ENCODE measurements at places on chromosomes 13 and 19.

DNA sequence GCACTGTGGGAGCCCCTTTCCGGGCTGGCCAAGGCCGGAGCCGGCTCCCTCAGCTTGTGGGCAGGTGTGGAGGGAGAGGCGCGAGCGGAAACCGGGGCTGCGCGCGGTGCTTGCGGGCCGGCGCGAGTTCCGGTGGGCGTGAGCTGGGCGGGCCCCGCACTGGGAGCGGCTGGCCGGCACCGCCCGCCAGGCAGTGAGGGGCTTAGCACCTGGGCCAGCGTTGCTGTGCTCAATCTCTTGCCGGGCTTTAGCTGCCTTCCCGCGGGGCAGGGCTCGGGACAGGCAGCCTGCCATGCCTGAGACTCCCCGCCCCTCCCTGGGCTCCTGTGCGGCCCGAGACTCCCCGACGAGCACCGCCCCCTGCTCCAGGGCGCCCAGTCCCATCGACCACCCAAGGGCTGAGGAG, 405.2 kb upstream of the PRR20A start:
- no peak for DNase-seq

DNA sequence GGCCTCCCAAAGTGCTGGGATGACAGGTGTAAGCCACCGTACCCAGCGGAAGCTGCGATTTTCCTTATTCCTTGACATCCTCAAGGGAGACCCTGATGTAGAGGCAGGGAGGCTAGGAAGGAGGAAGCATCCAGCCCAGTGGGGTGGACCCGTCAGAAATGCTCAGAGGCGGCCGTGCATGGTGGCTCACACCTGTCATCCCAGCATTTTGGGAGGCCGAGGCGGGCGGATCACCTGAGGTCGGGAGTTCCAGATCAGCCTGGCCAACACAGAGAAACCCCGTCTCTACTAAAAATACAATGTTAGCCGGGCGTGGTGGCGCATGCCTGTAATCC, 11.6 kb downstream of the GZMM start:
- DNase-seq, result no peak

GRCh38 chr13:38045278-38046048, 175.9 kb upstream of the TRPC4 start:
- no peak for DNase-seq

DNA sequence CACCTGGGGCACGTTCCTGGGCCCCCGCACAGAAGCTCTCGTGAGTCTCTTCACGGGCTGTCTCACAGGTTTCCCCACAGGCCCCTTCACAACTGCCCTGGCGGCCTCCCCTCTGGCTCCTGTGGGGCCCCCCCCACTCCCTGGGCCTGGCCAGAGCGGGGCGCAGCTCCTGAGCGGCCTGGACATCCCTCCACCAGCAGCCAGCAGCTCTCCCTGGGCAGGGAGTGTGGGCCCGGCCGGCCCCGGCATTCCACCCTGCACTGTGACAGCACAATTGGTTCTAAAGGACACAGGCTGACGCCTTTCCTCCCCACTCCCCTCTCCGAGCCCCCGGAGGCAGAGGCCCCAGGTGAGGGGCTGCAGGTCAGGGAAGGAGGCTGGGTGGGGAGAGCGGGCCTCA, 9.5 kb upstream of the TIMM13 start:
- no peak for DNase-seq

DNA sequence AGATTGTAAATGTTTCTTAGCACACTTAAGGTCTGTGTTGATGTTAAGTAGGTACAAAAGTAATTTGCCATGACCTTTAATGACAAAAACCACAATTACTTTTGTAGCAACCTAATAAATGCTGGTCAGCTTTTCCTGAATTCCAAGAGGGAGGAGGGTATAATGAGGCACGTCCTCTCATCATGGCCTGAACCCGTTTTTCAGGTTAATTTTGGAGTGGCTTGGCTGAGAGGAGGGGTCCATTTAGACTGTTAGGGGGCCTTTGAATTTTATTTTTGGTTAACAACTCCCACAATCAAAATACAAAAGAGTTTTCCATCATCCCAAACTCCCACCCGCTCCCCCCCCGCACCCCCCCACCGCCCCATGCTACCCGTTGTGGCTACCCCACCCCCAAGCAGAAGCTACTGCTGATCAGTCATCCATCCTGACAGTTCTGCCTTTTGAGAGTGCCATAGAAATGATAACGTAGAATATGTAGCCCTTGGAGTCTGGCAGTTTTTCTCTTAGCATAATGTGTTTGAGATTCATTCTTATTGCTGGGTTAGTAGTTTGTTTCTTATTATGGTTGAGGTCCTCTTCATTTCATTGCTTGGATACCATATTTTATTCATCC, 14.4 kb upstream of the PLEKHF1 start:
- DNase-seq, result no peak

DNA sequence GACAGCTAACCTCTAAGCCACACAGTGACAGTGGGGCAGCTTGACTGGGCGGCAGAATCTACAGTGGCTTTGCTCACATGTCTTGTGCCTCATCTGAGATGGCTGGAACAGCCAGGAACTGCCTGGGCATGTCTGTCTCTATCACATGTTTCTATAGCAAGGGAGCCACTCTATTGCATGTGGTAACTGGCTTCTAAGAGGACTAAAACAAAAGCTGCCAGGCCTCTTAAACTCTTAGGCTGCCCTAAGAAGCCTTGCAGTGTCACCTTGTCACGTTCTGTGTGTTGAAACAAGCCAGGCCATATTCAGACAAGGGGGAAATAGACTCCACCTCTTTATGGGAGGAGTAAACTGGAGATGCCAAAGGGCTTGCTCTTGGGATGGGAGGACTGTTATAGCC, 122.9 kb upstream of the MAB21L1 start:
- DNase-seq, result no peak

DNA sequence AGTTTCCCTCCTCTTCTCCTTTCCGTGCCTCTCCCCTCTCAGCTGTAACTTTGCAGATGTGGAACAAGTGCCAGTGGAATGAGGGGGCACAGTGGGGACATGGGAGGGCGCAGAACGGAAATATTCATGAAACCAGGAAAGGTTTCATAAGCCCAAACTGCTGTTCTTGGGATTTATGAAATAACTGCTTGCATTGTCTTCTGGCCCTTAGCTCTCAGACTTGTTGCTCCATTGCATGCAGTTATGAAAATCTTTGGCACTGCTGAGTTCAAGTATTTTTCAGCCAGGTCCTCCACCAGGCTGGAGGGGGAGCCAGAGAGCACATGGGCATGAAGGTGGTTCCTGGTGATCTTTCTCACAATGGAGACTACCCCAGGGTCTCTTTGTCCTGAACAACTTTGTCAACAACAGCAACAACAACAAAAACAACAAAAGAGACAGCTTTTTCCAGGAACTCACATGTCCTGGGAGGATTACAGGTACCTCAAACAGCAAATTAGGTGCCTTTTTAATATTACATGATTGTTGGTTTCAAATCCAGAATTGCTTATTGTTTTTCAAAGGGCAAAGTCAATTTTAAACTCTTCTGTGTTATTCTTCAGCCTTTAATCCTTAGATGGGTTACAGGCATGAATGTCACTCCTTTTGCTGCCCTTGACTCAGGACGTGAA, 1.5 kb downstream of the RGCC start:
- DNase-seq, result no peak

- no peak for DNase-seq
These were observed 511.5 kb downstream of the UQCRFS1 start for GRCh38 chr19:28701491-28701890.

GRCh38 chr13:110665491-110666254, 40.2 kb downstream of the CARS2 start:
- DNase-seq, result no peak

GRCh38 chr19:35862528-35862927, 5.8 kb downstream of the KIRREL2 start:
- no peak for DNase-seq

GRCh38 chr13:42258747-42259146, 13.2 kb upstream of the AKAP11 start:
- no peak for DNase-seq

DNA sequence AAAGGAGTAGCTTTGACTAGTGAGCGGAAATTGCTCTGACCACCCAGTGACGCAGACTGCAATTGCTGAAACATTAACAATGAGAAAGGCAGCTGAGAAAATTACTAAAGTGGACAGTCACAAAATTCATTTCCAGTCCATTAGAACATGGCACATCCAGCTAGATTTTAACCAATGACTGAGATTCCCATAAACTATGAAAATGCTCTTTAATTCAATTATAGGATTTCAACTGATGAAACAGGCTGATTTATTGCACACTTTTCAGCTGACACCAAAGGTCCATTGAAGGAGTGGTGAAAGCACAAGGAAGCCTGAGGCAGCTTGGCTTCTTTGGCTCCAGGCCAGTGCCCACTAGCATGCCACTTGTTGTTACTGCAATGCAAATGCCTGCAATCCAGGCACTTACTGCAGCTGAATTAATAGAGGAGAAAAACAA, 933.4 kb downstream of the SLITRK6 start:
- peak; percentile 20 for DNase-seq

DNA sequence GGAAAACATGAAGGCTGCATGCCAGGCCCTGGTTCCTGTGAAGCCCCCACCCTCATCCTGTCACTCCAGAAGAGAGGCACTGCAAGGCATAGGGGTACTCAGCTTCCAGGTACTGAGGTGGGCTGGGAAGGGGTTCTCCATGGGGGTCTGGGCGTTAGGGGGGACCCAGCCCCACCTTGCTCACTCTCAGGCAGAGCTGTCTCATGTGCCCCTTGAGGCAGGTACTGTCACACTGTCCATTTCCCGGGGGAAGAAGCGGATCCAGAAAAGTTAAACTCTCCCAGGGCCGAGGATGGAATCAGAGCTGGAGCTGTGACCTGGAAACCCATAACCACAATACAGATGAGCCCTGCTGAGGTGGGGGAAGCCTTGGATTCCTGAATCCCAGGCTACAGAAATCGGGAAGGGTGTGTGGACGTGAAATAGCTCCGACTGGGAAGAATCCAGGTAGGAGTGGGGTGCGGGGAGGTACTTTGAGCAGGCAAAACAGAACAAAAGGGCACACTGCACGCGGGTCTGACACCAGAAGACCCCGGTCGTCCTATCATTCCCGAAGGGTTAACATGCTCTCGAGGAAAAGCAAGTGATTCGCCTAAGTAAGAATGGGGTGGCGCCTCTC, 540 bp upstream of the USE1 start:
- no peak for DNase-seq

- peak; percentile 30 for DNase-seq
These were observed 28.4 kb downstream of the SAE1 start for GRCh38 chr19:47158879-47159503.

- DNase-seq, result no peak
These were observed 82.3 kb upstream of the PDCD5 start for GRCh38 chr19:32498648-32499200.

GRCh38 chr13:112561478-112561877, 26.5 kb downstream of the TUBGCP3 start:
- DNase-seq, result no peak

DNA sequence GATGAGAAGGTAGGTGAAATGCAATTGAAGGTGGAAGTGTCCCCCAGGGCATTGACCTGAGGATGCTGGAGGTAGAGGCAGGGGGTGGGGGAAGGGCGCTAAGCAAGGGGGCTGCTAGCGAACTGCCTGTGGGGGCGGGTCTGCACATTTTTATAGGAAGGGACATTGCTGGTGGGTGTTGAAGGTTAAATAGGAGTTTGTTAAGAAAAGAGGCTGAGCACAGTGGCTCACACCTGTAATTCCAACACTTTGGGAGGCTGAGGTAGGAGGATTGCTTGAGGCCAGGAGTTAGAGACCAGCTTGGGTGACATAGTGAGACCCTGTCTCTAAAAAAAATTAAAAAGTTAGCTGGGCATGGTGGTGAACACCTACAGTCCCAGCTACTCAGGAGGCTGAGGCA, 5.5 kb upstream of the ACP4 start:
- DNase-seq, result no peak

GRCh38 chr13:45595965-45596364, 19.6 kb downstream of the ERICH6B start:
- DNase-seq, result no peak

DNA sequence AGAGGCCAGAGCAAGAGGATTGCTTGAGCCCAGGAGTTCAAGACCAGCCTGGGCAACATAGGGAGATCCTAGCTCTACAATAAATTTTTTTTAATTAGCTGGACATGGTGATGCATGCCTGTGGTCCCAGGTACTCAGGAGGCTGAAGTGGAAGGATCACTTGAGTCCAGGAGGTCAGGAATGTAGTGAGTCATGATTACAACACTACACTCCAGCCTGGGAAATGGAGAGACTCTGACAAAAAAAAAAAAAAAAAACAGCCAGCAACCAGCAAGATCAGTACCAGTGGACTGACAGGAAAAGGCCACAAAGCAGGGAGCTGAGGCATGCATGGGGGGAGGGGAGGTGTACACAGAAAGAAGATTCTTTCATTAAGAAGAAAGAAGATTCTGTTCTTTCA, 52.7 kb upstream of the RFXAP start:
- DNase-seq, result peak; percentile 16

GRCh38 chr19:57282011-57282643, 1.8 kb downstream of the ZNF460 start:
- no peak for DNase-seq

DNA sequence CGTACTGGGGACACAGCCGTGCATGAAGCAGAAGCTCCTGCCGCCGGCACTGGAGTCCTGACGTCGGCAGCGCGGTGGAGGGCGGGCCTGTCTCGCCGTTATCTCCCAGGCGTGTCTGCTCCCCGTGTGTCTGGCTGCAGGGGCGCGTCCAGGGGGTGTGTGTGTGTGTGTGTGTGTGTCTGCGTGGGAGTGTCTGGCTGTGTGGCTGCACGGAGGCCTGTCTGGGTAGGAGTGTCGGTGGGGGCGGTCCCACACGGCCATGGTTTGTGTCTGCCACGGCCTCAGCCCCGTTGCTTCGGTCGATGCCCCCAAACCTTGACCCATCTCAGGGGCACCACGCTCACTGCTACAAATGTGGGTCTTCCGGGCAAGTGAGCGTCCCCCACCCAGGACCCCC, 18.3 kb downstream of the ARID3A start:
- no peak for DNase-seq

GRCh38 chr19:12944104-12944674, 1.5 kb upstream of the RAD23A start:
- DNase-seq, result no peak

DNA sequence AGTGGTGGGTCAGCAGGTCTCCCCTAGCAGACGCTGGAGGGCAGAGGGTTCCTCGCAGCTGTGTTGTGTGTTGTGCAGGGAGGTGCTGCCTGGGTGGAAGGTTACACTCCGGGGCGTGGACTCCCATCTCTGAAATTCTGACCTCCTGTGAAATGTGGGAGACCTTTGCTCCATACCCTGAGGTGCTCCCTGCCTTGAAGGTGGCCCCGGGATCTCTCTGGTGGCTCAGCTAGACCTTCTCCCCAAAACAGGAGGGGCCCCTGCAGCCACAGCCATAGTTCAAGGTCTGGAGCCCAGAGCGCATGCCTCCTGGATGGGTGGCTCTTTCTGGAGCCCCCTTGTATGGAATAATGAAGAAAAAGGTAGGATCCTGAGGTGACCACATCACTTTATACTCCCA, 70.2 kb downstream of the SOX1 start:
- DNase-seq, result no peak

GRCh38 chr13:45119469-45119990, 780 bp upstream of the GTF2F2 start:
- no peak for DNase-seq

DNA sequence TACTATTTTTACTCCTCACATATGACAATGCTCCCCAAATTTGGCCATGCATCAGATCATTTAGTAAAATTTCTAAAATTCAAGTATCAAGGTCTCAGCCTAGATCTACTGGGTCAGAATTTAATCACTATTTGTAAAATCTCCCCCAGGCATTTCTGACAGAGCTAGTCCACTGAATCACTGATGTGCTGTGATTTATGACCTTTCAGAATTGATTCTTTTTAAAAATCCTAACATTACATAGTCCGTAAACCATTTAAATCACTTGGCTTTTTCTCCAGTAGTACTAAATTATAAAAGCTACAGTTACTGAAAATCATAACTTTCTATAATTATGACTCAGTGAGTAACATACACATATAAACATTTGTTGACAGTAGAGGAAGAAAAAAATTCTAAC, 92.8 kb upstream of the RAP2A start:
- no peak for DNase-seq

All from COLO829 (cell line).